ENCODE measurements at places on chromosomes 13 and 19.

- DNase-seq = no peak
Measured at GRCh38 chr13:60051754-60052285, 111.9 kb downstream of the DIAPH3 start.

DNA sequence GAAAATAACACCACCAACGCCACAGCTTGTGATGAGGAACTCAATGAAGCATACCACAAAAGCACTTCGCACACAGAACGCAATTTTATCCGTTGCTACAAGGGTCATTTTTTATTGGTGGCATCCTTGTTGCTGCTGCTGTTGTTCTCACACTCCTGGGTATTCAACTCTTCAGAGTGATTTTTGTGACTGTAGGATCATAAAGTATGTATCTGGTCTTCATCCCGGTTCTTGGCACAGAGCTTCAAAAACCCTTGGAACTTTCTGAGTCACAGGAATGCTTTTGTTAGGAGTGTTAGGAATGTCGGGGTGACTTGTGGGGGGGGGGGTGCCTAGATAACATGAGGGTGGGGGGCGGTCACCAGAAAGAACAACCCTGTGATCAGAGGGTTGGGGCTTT, 108.4 kb downstream of the ZNF557 start:
- no peak for DNase-seq

GRCh38 chr13:40318366-40318765, 348.1 kb downstream of the FOXO1 start:
- DNase-seq = peak; percentile 56

GRCh38 chr13:93039131-93039530, 187.5 kb upstream of the GPC6 start:
- no peak for DNase-seq

- DNase-seq = no peak
Measured at GRCh38 chr19:46978171-46978869, 41.3 kb upstream of the NPAS1 start.

DNA sequence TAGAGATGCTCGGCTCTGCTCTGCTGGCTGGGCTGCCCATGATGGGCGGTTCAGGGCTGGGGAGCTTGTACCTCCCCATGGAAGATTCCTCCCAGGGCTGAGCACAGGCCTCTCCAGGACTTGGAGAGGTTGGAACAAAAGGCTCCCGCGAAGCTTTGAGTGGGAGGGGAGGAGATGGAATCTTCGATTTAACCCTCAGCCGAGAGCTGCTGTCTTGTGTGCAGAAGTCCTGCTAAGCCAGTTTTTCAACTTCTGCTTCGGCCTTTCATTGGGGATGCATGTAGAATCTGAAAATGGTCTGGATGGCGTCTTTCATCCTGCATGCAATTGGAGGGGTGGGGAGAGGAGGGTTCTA, 163.3 kb downstream of the KDM4B start:
- DNase-seq = peak; percentile 57

DNA sequence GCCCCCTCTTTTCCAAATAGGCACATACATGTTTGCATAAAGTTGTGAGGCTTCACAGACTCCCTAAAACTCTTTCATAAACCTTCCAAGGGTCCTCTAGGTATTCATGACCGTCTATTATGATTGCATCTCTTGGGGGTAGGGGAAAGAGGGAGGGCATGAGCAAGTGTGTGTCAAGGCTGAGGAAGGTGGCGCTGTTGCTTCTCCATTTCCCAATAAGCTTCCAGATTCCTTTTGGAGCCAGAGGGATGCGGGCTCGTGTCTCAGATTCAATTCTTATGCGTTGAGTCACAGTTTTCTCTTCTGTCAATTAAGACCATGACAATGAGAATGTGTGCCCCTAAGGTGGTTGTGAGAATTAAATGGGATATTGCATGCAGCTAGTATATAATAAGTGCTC, 51.0 kb upstream of the CYP2A7 start:
- no peak for DNase-seq

DNA sequence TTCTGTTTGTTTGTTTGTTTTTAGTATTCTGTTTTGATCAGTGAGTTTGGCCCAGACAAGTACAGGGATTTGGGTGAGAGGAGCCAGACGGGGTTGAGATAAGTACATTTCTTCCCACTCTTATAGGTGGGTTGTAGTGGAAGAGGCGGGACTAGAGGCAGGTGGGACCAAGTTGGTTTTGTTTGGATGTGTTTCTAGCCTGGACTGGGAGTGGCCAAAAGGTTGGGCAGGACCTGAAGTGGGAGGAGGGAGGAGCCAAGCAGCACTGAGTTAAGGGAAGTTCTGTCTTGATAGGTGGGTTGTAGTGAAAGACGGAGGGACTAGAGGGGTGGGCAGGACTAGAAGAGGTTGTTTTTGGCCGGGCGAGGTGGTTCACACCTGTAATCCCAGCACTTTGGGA, 9.0 kb downstream of the DNASE2 start:
- DNase-seq = no peak

GRCh38 chr13:32802159-32802558, 214.1 kb upstream of the KL start:
- DNase-seq = no peak

DNA sequence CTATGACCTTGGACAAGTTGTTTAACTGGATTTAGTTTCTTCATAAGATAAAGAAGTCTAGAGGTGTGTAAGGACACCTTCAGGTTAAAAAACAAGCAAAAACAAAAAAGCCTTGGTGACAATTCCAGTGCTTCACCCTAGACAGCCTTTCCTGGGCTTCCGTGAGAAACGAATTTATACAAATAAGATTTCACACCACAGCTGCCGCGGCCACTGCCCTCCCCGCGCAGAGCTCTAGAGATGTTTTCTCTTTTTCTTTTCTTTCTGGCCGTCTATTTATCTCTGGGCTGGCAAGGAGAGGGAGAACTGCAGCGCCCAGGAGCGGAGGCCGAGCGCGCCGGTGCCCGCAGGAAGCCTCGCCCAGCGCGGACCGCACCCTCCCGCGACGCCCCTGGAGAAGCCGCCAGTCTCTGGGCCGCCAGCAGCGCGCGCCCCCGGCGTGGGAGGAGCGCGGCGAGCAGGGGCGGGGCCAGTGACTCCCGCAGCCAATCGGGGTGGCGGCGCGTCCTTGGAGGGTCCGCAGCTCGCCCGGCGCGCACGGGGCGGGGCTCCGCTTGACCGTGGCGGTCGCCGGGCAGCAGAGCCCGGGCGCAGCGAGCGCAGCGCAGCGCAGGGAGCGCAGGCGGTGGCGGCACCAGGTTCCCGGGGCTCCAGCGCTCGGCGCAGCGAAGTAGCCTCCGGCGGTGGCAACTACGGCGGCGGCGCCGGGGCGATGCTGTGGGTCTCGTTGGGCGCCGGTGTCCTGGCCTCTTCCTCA, 107.0 kb downstream of the RXFP2 start:
- DNase-seq = peak; percentile 79

GRCh38 chr19:10430505-10431253, 10.3 kb downstream of the PDE4A start:
- DNase-seq = no peak

GRCh38 chr13:51644654-51645053, 60.4 kb downstream of the WDFY2 start:
- no peak for DNase-seq

- no peak for DNase-seq
Measured at GRCh38 chr13:99844421-99844820, 127.1 kb downstream of the ZIC5 start.

DNA sequence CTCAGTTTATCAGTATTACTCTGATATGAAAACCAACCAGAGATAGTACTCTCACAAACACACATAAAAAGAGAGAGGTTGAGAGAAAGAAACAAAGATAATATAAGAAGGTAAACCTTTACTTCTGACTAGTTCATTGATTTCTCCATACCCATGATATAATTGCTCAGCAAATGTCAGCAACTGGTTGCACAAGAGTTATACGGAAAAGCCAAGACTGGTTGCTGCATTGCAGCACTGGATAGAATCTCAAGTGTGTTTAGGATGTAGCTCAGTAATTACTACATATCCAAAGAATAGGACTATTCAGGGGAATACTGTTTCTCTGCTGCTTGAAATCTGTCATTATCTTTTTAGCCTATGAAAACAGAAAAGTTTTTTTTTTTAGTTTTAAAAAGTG, 1332.8 kb downstream of the OLFM4 start:
- DNase-seq = no peak

- DNase-seq = no peak
Measured at GRCh38 chr13:46295491-46296114, 83.9 kb downstream of the LRRC63 start.

DNA sequence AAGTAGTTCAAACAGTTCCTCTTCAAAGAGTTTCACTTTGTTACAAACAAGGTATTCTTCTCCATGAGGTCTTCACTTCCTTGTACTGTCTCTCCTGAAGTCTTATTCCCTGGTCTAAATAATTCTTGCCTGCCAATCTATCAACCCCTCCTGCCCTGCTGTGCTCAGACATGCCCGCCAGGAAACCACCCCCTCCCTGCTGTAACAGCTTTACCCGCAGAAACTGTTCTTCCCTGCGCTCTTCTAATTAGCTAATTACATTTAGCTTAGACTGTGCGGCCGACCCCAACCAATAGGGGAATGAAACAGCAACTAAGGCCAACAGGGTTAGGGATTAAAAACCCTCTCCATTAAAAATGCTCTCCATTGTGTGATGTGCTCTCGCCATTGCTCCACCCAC, 46.7 kb downstream of the ZNF846 start:
- DNase-seq = no peak

DNA sequence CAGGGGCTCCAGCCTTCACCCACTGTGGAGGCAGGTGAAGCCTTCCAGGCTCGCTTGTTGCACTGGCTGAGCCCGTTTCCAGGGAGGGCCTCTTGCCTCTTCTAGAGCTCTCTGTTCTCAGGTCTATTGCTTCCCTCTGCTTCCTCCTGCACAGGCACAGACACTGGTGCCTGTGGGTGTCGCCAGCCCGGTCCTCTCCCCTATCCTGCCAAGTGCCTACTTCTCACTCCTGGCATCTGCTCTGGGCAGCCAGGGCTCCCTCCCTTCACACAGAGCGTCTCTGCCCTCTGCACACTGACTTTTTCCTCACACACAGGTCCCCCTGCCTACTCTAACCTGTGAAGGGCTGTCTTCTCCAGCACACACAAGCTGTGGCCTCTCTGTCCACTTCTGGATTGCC, 60.3 kb downstream of the SLC7A9 start:
- no peak for DNase-seq

DNA sequence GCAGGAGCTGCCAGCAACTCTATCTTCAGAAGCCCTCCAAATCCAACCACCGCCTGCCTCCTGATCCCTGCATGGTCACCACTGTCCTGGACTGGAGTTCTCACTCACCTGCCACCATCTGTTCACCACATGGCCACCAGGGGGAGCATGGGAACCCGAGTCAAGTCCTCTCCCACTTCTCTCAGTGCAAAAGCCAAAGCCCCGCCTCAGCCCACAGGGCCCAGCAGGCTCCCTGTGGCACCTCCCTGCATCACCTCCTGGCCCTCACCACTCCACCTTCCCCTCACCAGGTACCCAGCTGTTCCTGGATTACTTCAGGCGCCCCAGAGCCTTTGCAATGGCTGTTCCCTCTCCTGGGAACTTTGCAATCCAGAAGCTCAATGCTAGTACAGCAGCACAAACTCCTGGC, 5.3 kb downstream of the DHPS start:
- peak; percentile 78 for DNase-seq

GRCh38 chr13:27482983-27483382, 32.6 kb upstream of the MTIF3 start:
- no peak for DNase-seq

DNA sequence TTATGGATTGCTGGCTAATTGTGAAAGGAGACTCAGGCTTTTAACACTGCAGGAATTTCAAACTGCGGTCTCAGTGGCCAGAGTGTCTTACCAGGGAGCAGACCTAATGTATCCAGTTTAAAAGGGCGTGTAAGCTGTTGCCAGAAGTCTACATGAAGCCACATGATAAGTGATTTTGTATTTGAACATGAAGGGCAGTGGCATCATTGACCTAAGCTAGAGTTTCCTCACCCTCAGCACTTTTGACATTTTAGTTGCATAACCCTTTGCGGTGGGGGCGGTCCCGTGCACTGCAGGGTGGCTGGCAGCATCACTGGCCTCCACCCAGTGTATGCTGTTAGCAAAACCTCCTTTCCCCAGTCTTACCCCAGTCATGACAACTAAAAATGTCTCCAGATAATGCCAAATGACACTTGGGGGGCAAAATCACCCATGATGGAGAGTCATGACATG, 23.7 kb upstream of the GPR18 start:
- DNase-seq = no peak

GRCh38 chr19:2176337-2176994, 12.7 kb downstream of the DOT1L start:
- DNase-seq = peak; percentile 93

GRCh38 chr13:80577285-80577684, 236.4 kb upstream of the SPRY2 start:
- DNase-seq = no peak

- DNase-seq = peak; percentile 42
Measured at GRCh38 chr19:8585894-8586750, 8.9 kb upstream of the MYO1F start.

- no peak for DNase-seq
Measured at GRCh38 chr13:98351636-98352035, 174.6 kb upstream of the RNF113B start.

- no peak for DNase-seq
Measured at GRCh38 chr13:98233127-98233526, 56.1 kb upstream of the RNF113B start.

- DNase-seq = peak; percentile 34
Measured at GRCh38 chr19:40403262-40403984, 9.8 kb downstream of the PRX start.

DNA sequence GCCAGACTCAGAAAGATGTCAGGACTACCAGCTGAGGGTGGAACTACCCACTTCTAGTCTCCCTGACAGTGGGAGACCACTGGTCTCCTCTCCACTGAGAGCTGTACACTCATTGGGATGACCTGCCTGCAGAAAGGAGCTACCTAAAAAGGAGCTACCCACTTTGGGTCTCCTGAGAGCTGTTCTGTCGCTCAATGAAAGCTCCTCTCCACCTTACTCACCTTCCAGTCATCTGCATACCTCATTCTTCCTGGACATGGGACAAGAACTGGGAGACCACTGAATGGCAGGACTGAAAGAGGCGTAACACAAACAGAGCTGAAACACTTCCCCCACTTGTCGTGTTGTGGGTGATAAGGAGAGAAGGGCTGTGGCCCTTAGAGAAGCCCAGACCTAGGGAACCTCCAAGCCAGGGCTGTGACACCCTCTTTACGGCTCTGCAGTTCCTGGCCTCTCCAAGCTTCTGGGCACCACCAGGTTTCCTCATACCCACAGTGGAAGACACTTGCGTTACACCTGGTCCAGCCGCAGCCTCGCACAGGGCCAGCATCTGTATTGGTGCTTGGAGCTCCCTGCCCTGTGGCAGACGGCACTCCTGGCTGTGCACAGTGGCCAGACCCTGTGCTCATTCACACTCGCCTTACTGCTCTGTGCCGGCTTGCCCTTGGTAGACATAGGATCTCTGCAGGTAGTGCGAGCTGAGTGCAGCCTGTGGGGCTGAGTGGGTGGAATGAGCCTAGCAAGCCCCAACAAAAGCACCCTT, 54.9 kb upstream of the SLITRK6 start:
- no peak for DNase-seq

- DNase-seq = peak; percentile 46
Measured at GRCh38 chr19:1837625-1838105, 10.6 kb downstream of the REXO1 start.

Data from head of caudate nucleus (tissue), 42 donors.